ENCODE measurements at places on chromosomes 16 and 17.

GRCh38 chr17:49381793-49382192 is 19.7 kb upstream of the ZNF652 start:
- no peak for DNase-seq

GRCh38 chr16:729768-730665 is 3.1 kb downstream of the HAGHL start:
- DNase-seq: peak; percentile 40

- no peak for DNase-seq
These were observed 20.5 kb upstream of the DHX8 start for GRCh38 chr17:43463241-43463640.

DNA sequence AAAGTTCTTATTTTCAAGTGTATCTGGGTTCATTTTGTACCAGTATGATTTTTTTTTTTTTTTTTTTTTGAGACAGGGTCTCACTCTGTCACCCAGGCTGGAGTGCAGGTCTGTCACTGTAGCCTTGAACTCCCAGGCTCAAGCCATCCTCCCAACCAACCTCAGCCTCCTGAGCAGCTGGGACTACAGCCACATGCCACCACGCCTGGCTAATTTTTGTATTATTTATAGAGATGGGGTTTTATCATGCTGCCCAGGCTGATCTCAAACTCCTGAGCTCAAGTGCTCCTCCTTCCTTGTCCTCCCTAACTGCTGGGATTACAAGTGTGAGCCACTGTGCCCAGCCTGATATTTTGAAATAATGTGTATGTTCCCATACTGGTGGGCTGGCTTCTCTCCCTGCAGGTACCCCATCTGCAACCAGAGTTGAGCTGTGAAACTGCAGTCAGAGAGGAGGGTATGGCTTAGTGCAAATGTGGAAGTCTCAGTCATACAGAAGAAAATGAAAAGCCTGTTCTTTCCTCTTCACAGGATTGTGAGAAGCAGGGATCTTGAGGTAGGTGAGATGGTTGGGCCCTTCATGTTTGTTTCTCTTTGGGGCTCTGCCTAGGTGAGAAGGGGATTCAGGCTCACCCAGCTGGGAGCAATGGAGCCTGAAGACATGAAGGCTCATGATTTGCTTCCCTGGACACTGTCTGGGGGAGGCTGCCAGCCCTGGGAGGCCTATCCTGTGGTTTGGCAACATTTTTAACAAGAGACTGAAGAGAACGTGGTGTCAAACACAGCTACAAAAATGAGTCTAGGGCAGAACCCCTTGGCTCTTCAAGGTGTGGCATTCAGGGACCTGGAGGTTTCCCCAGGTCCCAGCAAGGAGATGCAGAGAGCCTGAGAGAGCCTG is 41.3 kb upstream of the SIAH1 start:
- DNase-seq: no peak

DNA sequence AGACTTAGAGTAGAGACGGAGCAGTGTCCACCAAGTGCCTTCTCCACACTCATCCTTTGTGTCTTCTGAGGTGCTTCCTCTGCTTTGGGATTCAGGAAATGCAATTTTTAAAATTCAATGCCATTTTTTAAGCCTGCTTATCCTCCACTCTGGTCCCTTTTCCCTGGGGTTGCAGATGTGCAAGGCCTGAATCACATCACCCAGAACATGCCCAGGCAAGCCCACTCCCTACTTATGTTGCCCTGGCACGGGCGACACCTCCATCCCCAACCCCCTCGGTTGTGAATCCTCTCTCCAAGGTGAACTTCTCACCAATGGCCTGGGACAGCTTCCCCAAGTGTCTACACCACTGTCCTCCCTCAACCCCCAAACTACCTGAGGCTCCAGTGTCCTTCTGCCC is 116.2 kb downstream of the C17orf67 start:
- no peak for DNase-seq

GRCh38 chr16:28876973-28877654 is 1.2 kb upstream of the ATP2A1 start:
- peak; percentile 67 for DNase-seq

DNA sequence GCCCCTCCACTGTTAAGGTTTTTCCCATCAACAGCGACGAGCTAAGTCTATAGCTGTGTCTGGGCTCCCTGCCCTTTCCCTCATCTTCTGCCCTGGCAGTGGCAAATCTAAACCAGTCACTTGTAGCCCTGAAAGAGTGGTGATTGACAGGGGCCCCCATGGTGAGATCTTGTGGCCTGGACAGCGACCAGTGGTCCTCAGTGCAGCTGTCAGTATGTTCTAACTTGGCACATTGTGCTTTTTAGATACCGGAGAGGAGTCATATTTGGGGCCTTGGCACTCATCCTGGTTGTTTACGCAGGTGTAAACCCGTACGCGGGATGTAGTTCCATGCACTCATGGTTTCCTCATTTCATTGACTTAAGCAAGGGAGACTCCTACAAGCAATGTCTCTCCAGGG is 57.5 kb upstream of the ARHGAP44 start:
- no peak for DNase-seq

DNA sequence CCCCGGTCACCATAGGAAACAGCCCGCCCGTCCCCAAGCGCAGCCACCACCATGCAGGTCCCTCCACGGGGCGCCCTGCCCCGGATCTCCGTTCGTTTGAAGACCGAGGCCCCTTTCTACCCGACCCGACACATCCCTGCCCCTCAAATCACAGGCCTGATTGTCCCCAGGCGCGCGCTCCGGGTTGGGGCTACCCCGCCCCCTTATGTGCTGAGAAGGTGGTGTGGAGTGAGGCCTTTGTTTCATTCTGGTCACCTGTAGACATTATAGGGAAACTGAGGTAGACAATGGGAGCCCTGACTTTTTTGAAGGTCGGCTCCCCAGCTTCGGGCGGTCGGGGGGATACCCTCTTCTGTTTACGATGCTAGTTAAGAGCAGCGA is 763 bp upstream of the ACTG1 start:
- DNase-seq: peak; percentile 87

DNA sequence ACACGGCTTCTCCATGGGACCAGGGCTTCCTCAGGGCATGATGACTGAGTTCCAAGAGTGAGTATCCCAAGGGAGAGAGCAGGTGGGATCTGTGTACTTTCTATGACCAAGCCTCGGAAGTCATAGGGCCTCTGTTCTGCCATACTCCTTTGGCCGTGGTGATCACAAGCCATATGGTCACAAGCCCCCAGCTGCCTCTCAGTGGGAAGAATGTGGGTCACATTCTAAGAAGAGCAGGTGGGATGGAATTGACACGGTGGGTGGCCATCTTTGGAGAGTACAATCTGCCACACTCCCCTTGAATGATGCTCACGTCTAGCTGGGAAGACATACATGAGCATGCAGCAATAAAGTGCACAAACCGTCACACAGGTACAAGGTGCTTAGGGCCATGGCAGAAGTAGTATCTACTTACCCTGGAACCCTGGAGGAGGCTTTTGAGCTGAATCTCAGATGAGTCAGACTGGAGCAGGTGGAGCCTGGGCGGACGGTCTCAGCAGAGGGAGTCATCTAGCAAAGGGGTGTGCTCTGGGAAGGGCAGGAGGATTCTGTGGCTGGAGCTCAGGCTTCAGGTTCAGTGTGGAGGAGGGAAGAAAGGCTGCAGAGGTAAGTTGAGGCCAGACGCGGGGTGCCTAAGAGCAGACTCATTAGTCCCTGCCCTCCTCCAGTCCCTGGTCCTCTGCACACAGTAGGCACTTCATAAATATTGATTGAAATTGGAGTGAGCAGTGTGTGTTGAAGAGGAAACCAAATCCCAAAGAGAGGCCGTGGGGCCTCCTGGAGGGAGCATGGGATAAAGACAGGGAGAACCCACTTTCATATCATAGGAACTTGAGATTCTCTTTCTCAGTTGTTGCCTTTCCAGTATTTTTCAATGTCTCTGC is 26.6 kb downstream of the GOSR2 start:
- no peak for DNase-seq

- no peak for DNase-seq
These were observed 3.6 kb downstream of the MAPK3 start for GRCh38 chr16:30119428-30119827.

DNA sequence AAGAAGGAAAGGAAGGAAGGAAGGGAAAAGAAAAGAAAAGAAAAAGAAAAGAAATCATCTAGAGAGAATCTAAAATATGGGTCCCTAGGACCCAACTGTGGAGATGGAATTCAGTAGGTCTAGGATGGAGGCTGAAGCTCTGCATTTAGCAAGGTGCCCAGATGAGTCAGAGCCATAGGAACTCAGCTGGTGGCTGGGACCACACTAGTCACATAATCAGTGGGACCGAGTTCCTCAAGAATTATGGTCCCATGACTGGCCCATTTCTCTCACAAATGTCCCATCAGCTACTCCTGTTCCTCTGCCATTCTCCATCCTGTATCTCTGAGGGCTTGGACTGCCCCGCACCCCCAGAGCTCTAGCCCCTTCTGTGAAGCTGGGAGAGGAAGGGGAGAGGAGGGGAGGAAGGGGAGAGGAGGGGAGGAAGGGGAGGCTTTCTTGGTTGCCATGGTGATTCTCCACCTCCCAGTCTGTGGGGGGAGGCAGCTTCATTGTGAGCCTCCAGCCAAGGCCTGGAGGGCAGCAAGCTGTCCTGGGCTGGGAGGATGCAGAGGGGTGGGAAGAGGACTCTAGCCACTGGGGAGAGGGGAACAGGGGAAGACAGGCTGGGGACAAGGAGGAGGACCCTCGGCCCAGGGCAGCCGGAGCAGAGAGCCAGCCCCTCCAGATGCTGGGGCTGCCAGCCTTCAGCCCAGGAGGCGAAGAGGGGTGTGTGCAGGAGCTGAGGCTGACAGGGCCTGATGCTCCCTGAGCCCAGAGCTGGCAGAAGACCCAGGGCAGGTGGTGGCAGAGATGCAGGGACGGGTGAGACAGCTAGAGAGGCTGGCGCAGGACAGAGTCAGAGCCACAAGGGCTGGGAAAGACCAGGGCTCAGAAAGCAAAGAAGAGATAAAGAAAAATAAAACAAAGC is 37.8 kb upstream of the LHX1 start:
- no peak for DNase-seq

DNA sequence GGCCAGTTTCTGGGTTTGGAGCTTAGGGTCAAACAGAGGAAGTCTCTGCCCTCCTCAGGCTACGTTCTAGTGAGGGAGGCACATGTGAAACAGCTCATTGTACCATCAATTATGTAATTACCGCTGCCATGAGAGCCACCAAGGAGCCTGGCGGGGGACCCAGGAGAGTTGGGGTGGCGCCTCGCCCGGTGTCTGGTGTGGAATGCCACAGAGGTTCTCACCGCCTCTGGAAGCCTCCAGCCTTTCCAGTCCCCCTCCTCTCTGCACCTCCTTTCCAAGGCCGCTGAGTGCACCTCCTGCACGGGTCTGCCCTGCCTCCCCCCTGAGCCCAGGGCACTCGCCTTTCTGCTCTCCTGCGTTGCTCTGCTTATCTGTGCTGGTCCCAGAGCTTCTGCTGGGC is 51.4 kb downstream of the SREBF1 start:
- DNase-seq: no peak

DNA sequence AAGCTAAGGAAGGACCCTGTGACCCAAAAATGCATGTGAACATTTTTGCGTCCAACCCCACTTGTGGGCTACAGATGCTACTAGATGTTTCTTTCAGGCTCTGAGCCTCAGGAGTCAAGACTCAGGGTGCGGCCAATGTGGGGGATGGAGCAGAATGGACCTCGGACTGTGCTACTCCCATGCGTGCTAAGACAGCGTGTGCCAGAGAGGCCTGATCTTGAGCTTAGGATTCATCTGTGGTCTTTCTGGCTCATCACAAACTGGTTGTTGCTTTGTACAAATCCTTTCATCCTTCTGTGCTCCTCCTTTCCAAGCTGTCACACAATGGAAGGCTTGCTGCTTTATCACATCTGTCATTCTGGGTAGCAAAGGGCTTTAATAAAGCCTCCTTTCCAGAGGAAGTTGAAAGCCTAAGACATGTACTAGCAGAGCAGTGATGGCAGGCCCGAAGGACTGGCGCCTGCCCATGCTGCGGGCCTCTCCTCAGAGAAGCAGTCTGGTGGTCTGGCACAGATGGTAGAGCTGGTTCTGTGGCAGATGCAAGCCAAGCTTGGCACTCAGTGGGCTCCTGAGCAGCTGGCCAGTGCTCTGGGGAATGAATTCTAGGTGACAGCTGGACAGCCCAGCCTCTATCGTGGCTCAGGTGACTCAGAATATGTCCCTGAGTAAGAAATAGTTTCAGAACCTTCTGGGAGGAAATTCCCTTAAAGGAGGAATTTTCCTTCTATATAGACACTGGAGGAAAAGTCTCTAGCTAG is 27.8 kb downstream of the COG4 start:
- no peak for DNase-seq

DNA sequence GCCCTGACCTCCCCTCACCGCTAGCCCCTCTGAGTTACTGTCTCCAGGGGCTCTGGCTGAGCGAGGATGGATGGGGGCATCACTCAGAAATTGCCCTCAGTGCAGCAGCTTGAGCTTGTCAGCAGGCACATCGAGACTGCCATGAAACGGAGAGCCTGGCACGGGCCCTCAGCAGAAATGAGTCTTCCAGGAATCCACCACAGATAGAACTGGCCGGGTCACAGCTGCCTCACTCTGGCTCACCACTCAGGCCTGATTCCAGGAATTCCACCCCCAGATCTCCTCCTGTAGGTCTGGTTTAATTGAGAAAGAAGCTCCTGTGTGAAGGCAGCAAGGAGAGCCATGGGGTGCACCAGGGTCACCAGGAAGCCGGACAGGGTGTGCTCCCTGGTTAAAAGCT is 85.5 kb downstream of the GSG1L start:
- no peak for DNase-seq

DNA sequence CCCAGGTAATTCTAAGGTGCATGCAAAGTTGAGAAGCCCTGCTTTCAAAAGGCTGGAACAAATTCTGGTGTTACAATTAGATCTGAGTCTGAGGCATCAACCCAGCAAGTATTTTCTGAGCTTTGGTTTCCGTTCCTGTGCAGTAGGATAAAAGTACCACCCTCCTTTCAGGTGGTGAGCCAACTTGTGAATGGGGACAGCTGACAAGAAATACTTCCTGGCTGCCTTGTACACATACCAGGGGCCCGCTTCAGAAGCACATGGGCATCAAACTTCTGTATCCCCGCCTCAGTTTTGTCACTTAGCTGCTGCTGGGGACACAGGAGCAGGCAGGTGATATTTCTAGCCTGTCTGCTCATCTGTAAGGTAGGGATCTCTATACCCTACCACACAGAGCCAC is 252.2 kb downstream of the CPPED1 start:
- DNase-seq: peak; percentile 52

DNA sequence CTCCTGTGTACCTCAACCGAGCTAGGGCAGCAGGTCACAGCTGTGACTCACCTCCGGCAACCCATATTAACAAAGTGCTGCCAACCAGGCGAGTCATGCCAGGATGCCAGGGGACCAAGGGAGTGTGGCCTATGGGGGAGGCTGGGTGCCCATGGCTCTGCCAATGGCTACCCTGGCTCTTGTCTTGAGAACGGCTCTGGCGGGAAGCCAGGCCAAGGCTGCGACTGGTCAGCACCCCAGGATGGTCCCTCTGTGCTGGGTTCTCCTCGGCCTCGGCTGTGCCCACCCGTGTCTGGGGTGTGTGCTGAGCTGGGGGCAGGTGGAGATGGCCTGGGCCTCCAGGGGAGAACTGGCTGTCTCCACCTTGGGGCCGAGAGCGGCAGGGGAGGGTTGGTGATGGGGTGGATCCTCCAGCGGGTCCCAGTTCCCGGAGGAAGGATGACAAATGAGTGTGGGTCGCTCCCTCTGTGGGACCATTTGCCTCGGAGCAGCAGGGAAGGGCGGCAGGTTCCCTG is 75.8 kb downstream of the MRC2 start:
- DNase-seq: no peak

All from activated CD8-positive, alpha-beta memory T cell treated with anti-CD3 and anti-CD28 coated beads, Interleukin-2, amount 10 ng/mL, durations not matched to agents 7 days and 5 days (primary cell).